ENCODE measurements at places on chromosomes 5 and 9.

DNA sequence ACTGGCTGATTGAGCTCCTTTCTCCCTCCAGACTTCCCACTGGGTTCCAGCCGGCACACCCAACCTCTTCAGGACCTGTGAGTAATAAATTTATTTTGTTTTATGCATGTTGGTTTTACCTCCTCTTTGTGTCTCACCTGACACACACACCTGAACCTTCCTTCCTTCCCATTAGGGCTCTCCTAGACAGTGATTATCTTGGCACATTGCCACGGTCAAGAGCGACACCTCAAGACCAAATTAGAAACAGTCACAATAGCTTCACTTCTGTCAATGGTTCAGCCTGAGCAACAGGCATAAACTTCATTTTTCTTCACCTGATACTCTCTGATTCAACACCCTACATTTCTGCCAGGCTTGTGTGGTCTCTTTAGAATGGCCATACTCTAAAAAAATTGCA lies 296.3 kb upstream of the SMARCA2 start:
- no peak for DNase-seq

- no peak for DNase-seq
Measured at GRCh38 chr5:174733091-174733690, 8.8 kb downstream of the MSX2 start.

DNA sequence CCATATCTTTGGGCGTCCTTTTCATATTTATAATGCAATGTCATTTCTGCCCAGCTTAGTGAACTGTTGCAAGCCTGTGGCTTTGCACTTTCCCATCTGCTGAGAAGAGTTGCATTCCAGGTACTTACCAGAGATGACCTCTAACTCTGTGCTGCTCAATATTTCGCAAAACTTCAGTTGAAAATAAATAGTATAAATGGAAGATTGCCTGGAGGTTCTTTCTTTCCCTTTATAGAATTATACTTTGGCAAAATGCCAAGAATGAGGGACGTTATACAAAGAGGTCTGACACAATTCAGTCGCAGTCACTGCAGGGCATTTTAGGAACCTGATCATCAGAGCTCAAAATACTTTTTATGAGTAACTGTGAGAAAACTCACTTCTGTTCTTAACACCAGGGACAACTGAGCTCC lies 18.9 kb upstream of the VLDLR start:
- DNase-seq, result no peak

- no peak for DNase-seq
Measured at GRCh38 chr5:85647349-85648127, 970.2 kb upstream of the COX7C start.

DNA sequence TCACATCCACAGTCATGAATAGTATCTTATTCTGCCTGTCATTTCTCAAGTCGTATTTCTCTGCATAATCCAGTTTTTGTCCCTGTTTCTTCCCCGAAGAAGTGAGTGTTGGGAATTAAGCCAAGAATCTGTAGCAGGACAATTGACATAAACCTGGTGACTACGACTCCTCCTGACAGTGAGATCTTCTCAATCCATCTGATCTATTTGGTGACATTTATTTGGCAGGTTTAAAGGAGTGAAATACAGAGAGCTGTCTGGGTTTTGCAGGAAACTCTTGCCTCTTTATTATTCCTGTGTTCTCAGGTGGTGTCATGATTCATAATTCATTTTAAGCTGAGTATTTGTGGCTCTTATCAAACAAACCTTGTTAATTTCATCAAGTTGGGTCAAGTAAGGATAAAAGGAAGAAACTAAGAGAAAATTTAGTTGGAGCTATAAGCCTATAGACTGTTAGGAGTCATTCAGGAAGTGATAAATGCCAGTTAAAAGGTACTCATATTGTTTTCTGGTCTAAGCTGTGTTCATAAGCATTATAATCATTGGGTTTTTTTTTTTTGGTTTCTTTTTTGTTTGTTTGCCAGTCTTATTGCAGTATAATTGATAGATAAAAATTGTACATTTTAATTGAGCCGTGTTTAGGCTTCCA lies 95.9 kb upstream of the PCSK1 start:
- DNase-seq, result no peak

GRCh38 chr9:72943844-72944462 lies 8.9 kb downstream of the ALDH1A1 start:
- DNase-seq, result no peak

GRCh38 chr9:133043449-133044035 lies 12.7 kb downstream of the GTF3C5 start:
- no peak for DNase-seq

- no peak for DNase-seq
Measured at GRCh38 chr5:168086104-168086610, 205.3 kb upstream of the WWC1 start.

GRCh38 chr5:43221502-43221901 lies 29.5 kb downstream of the NIM1K start:
- no peak for DNase-seq

DNA sequence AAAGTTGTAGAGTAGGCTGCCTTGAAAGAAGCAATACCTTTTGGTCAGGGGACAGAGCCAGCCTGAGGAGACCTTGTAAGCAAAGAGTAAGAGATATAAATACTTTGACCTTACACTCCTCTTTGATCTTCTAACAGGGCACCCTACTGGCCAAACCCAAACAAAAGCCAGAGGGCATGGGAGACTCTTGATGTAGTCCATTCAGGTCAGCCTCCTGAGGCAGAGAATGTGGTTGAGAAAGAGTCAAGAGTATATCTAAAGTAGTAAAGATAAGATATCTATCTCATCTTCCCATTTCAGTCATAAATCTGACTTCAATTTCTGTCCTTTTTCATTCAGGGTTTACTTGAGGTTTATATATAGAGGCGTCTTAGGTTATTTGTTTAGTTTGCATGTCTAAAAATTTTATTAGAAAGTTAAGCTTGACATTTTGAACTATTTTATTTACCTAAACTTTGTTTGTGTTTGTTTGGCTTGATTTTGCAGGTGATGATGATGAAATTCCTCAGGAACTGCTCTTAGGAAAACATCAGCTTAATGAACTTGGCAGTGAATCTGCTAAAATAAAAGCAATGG lies 125.7 kb downstream of the NIPBL start:
- no peak for DNase-seq

- no peak for DNase-seq
Measured at GRCh38 chr9:81755721-81756120, 66.4 kb upstream of the TLE1 start.

DNA sequence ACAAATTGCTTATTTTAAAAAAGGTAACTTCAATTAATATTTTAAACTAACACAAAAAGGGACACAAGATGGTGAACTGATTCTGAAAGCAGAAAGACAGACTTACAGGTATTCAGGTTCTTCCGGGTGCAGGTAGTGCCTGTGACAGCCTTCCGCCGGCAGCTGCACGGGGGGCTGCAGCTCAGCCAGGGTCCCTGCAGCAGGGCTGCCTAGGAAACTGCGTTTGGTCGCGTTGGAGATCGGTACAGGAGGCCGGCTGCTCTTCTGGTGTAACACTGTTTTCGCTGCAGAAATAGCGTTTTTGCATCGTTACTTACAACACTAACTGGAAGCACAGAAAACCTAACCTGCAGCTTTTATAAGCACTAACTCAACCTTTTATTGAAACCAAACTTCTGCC lies 80.0 kb downstream of the CAMSAP1 start:
- no peak for DNase-seq

DNA sequence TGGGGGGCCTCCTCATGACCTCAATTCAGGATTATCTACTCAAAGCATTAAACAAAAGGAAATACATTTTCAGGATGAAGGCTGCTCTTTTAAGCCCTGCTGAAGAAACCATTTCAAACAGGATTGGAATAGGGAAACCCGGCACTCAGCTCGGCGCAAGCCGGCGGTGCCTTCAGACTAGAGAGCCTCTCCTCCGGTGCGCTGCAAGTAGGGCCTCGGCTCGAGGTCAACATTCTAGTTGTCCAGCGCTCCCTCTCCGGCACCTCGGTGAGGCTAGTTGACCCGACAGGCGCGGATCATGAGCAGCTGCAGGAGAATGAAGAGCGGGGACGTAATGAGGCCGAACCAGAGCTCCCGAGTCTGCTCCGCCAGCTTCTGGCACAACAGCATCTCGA lies 720 bp downstream of the TMEM203 start:
- no peak for DNase-seq

DNA sequence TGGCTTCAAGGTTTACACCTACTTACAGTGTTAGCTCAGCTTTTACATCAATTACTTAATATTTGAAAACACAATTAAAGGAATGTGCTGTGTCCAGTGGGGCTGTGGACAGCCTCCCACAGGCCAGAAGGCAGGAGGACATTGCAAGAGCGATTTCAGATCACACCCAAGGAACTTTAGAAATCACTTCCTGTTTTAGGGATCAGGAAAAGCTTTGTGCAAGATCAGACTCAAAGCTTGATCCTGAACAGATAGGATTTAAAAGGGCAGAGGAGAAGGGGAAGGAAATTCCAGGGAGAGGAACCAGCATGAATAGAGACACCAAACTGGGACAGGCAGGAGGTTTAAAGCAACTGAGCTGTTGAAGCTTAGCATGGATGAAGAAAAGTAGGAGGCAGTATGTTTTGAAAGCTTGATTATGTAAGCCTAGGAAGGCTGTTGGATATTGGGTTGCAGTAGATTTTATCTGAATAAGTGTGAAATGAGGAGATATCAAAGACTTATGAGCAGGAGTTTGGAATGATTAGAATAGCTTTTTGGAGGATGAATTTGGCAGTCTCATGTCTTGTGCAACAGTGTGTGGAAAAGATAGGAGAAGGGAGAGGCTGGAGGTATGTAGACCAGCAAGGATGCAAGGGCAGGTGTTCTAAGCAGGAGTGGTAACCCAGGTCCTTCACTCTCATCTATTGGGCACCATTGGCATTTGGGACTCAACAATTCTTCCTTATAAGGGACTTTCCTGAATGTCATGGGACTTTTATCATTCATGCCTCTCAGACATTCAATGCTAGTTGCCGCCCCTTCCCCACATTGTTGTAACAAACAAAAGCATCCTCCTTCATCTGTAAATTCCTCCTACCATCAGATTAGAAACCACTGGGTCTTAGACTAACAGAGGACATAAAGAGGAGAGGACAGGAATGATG lies 123.5 kb downstream of the TARS1 start:
- no peak for DNase-seq

DNA sequence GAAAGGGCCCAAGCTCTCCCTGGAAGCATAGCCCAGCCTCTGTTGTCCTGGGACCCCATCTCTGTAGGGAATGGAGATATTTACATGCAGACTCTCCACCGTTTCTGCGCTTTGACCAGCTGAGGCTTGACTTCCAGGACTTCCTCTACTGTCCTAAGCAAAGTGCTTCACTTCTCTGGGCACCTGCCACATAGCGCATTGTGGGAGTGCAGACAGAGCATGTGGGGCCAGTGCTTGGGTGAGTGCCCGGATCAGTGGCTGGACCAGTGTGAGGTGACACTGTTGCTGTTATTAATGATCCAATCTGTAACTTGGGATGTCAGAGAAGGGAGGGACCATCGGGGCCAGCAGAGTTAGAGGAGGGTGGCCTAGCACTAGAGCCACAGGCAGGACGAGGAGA lies 10.5 kb downstream of the CXCL14 start:
- no peak for DNase-seq

- DNase-seq, result no peak
Measured at GRCh38 chr5:171852255-171852681, 66.7 kb downstream of the SMIM23 start.

GRCh38 chr9:132019702-132020101 lies 60.0 kb downstream of the MED27 start:
- no peak for DNase-seq

DNA sequence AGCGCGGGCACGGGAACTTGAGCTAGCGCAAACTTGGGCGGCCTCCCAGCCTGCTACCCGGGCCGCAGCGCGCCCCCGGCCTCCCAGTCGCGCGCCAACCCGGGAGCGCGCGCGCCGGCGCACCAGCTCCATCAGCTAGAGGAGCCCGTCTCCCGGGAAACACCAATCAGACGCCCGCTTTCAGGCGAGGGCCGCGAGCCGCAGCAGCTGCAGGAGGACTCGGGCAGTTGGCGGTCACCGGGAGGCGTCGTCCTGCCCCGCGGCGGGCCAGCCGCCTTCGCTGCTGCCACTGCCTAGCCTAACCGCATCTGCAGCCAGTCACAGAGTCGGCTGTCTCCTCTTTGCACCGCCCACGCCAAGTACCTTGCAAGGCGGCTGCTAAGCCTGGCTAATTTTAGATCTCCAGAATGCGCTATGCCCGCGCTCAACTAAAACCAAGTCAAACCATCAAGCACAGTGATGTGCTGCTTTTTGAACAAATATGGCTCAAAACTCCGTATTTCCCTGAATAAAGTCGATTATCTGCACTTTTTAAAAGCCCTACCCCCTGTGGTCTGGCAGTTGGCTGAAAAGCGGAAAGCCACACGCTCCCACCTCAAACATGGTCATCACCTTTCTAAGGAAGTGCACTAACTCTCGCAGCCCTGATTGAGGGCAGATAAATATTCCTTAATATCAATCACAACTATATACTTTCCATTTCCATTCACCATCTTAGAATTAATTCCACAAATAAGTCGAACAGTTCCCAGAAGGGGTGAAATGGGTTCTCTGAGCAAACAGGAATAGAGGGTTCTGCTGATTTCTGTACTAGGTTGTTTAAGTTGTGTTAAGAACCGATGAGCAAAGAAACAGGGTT lies 221.8 kb downstream of the MEF2C start:
- DNase-seq, result peak; percentile 92

DNA sequence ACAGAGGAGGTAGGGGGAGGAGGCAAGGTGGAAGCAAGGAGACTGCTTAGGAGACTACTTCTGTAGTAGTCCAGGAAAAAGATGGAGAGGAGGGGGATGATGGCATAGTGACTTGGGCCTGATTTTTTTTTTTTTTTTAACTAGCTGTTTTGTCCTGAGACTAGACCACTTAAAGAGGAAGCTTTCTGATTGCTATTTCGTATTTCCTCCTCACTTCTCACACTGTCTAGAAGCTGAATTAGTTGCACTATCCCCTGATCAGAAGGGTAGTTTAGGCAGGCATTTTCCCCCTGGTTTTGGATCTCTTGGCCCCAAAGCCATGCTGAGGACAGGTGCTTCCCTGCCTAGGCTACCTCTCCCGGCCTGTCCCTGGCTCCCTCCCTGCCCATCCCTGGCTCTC lies 14.9 kb downstream of the LARP1 start:
- no peak for DNase-seq

DNA sequence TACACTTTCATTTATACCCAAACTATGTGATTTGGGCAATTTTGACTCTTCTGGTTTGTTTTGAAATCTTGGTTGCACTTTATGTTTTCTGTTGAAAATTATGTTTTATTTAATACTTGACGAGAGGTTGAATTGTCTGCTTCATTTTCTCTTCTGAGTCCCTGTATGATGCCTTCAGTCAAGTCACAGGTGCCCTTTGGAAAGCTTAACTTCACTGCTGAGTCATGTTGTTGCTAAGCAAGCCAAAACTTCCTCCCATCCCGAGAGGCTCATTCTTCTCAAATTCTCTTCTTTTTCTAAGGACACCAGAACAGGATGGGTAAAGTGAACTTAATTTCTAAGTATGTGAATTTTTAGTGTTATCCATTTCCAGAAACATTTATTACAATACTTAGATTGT lies 455.3 kb upstream of the PTGER4 start:
- no peak for DNase-seq

- DNase-seq, result no peak
Measured at GRCh38 chr5:65050140-65050539, 281.4 kb downstream of the CWC27 start.

- no peak for DNase-seq
Measured at GRCh38 chr5:95892784-95893354, 68.8 kb downstream of the ELL2 start.

- no peak for DNase-seq
Measured at GRCh38 chr5:39130716-39131115, 56.5 kb upstream of the RICTOR start.

- no peak for DNase-seq
Measured at GRCh38 chr9:127808347-127809001, 5.8 kb downstream of the FPGS start.

All from NCI-H187 (cell line).